ENCODE measurements at places on chromosomes 6 and 20.

- DNase-seq, result peak; percentile 69
Observed at GRCh38 chr20:45924391-45925261, 9.9 kb upstream of the PCIF1 start.

- DNase-seq, result peak; percentile 10
Observed at GRCh38 chr20:4449957-4450715, 271.6 kb upstream of the PRND start.

DNA sequence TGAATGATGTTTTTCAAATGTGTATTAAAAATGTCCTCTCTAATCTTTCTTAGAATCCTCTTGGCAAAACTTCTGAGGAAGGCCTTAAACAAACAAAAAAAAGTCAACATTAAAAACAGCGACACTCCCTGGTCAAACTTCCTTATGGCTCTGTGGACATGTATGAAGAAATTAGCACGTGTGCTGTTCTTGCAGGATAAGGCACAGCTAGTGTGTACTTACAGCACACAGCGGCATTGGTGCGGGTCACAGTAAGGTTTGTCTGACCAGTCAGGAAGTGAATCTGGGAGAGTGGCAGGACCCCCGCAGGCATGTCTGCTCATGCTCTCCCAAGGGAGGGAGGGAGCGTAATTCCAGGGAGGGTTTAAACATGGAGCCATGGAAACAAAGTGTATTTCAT is 38.8 kb downstream of the SLC22A1 start:
- DNase-seq, result no peak

- DNase-seq, result peak; percentile 17
Observed at GRCh38 chr6:130385064-130385695, 19.4 kb downstream of the TMEM200A start.

GRCh38 chr6:27667016-27667656 is 194.2 kb upstream of the ZNF184 start:
- no peak for DNase-seq

DNA sequence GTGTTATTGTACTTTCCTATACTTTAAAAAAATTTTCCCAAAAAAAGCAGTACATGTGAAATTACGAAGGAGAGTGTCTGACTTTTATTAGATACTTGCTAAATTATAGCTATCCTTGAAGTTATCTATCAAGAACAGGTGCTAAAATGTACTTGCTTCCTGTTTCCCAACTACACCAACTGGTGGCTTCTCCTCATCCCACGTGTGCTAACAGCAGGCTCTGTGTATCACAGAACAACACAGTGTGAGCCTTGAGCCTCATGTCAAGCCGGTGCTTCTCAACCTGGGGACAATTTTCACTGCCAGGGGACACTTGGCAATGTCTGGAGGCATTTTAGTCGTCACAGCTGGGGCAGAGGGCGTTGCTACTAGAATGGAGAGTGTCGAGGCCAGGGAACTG is 36.2 kb upstream of the CDYL start:
- no peak for DNase-seq

GRCh38 chr6:32096394-32097258 is 12.5 kb downstream of the TNXB start:
- DNase-seq, result no peak

- DNase-seq, result no peak
Observed at GRCh38 chr6:90648873-90649272, 62.0 kb upstream of the MAP3K7 start.

GRCh38 chr6:37705239-37706051 is 7.8 kb upstream of the MDGA1 start:
- peak; percentile 90 for DNase-seq

- no peak for DNase-seq
Observed at GRCh38 chr20:24134284-24134683, 145.7 kb upstream of the GGTLC1 start.

DNA sequence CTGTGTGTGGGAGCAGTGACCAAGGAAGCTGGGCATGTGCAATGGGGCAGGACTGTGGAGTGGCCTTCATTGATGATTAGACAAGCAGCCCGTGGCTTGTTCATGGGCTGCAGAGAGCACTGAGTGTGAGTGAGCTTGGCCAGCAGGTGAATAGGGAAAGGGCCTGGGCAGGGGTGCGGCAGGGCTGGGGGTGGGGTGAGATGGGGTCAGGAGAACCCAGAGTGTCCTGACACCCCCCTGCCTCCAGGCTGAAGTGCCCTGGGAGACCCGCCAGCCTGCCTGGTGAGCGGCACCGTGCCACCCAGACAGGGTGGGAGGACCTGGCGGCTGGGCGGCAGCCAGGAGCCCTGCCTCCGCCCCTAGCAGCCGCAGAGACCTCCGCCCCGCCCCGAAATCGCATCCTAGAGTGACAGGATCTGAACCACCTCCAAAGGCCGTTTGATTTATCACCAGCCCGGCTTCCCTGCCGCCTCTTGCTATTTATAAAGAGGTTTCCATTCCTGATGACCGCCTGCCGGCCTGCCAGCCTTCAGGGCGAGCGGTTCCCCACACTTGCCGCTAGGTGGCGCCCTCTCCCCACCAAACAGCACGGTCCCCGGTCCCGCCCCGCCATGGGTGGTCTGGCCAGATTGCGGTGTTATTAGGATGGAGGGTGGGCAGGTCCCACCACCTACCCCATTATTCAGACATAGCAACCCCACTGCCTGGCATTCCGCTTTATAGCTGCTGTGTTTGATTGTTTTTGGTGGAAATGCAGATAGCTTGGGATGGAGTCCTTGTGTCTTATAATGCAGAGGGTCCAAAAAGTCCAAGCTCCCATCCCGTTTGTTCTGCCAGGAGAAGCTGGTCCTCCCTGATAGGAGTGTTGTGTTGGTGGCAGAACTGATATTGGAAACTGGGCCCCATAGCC is 3.5 kb downstream of the MYLK2 start:
- DNase-seq, result peak; percentile 91

- peak; percentile 64 for DNase-seq
Observed at GRCh38 chr6:106692112-106692818, 62.9 kb downstream of the QRSL1 start.

GRCh38 chr20:35447082-35447789 is 8.2 kb upstream of the CEP250 start:
- peak; percentile 92 for DNase-seq

DNA sequence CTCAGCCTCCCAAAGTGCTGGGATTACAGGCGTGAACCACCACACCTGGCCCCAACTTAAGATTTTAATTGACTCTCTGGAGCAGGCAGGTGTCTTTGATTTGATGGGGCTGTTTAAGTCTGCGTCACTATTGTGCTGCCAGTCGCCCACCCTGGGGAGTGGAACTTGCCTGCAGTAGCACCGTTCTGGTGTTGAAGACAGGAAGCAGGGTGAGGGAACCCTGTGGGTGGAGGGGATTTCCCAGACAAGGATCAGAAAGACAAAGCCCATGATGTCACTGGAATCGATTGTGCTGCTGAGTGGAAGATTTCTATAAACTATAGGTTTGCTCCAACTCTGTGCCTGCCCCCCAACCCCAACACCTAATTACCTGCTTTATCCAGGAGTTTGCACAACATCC is 11.0 kb downstream of the ALDH8A1 start:
- DNase-seq, result no peak

DNA sequence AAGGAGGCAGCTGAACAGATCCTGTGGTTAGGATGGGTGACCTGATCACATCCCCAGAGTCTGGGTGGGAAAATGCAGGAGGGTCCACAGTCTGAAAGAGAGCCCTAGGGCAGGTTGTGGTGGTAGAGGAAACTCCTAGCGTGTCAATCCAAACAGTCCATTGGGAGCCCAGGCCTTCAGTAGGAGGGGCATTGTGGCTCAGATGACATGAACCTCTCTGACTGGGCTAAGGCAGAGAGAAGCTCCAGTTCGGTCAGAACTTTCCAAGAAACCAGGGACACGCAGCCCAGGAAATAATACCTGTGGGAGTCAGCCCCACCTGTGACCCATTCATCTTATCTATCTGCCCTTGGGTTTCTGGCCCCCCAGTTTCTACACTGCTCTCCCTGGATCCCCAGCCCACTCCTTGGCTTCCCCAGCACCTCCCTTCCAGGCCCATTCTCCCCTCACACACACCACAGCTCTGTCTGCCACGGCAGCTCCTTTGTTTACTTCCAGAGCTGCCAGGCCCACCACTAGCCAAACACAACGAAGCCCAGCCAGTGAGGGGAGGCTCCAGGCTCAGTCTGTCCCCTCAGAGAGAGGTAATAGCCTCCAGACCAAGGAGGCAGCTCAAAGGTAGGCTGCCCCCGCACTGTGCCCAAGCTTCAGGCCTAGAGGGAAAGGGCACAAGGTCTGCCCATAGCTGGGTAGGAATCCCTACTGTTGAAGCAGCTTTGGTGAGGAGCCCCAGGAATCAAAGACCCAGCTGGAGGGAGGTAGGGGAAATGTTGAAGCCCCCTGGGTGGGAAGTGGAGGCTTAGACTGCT is 6.2 kb downstream of the GDF5 start:
- no peak for DNase-seq

- no peak for DNase-seq
Observed at GRCh38 chr6:45691426-45691825, 313.7 kb upstream of the SUPT3H start.

- DNase-seq, result no peak
Observed at GRCh38 chr6:143603455-143603854, 74.3 kb upstream of the PHACTR2 start.

- DNase-seq, result no peak
Observed at GRCh38 chr20:15638816-15639215, 934.4 kb downstream of the KIF16B start.

Measured in tongue (tissue), 3 donors.